ENCODE measurements at places on chromosomes 5 and 9.

DNA sequence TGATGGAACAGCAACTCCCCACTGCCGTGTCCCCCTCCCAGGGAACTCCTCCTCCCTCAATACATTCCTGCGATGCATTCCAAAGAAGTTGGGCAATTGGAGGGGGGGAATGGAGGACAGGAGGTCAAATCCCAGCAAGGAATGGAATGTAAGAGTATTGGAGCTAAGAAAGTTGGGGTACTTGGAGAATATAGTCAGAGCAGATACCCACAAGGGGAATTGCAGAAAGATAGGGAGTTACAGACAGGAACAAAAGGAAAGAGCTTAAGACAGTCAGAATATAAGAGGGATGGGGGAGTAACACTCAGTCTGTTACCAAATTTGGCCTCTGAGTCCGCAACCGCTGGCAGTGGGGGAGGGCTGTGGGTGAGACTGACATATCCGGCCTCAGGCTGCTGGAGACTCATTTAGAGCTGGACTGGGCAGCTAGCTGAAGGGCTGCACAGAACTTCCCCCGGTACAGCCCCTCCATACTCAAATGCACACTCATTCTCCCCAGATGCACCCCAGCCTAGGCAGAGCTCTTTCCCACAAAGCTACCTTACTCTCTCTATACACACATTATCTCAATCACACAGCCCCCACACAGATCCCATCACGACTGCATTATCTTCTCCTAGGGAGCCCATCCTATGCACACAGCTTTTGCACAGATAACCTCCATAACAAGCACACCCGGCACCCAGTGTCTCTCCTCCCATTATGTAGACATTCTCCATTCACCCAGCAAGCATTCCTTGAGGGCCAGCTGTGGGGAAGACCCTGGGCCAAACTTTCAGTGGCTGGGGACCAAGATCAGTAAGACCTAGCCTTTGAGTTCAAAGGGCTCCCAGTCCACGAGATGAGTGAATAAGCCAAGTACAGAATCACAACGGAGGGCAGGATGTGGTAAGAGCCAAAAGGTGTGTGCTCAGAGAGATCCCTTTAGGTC lies 3.7 kb downstream of the TLN1 start:
- DNase-seq: peak; percentile 82

GRCh38 chr5:151569132-151570046 lies 21.7 kb downstream of the FAT2 start:
- DNase-seq: peak; percentile 38

DNA sequence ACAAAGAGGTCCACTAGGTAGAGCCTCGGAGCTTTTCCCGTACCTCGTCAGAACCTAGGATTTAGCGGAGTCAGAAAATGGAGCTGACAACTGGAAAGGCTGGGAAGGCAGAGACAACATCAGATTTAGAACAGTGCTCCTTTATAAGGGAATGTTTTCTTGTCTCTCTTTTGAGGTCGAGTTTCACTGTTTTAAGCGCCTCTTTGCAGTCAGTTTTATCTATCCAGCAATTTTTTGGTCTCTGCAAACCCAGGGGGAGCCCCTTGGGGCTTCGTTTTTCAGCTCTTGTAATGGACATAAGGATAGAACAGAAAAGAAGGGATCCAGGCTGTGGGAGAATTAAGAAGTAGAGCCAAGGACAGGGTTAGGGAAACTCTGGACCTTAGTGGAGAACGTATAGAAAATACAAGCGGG lies 80.5 kb downstream of the FNBP1 start:
- DNase-seq: no peak

GRCh38 chr9:17875886-17876285 lies 297.0 kb downstream of the SH3GL2 start:
- DNase-seq: no peak

GRCh38 chr9:110148384-110148783 lies 59.6 kb downstream of the C9orf152 start:
- no peak for DNase-seq

DNA sequence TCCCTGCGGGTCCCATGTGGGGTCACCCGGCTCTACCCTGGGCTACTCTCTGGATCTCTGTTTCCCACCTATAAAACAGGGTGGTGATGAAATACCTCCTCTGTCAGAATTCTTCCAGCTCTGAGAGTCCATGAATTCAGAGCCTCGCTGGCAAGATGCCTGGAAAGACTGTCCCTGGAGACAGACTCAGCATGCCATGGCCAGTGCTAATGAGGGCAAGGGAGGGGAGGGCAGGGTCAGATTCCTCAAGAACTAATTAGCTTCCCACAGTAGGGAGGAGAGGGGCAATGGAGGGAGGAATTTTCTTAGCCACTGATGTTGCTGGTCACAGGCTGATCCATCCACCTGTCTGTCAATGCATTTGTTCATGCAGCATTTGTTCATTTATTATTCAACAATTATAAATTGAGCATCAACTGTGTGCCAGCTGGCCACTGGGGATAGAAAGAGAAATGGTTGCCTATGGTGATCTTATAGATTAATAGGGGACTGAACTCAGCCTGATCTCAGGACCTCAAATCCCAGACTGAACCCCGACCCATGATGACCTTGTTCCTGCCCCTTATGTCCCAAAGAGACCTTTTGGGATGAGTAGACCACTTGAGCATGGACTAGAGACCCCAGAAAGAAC lies 4.7 kb downstream of the SYNPO start:
- peak; percentile 80 for DNase-seq
